ENCODE measurements at places on chromosomes 16 and 17.

DNA sequence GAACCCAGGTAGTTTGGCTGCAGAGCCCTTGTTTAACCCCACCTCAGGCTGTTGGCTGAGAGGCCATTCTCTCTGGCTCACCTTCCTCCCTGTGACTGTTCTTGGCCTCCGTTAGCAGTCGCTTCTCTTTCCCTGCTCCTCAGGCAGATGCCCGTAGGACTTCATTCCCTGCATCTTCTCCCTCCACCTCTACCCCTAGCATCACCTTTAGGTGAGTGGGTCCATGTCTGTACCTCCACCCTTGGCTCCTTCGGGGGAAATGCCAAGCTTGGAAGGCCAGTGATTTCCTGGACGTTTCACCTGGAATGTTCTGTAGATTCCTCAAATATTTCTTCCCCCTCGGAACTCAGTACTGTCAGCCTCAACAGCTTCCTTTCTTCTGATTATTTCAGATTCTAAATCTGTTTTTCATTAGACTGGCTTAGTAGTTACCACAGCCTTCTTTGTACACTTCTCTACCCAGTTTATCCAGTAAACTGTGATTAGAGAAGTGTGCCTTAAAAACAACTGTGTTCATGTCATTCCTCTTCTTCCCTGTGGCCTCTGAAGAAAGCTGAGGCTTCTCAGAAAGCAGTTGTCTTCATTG lies 227.9 kb downstream of the MSI2 start:
- DNase-seq, result no peak

GRCh38 chr16:46606231-46606630 lies 14.9 kb downstream of the SHCBP1 start:
- DNase-seq, result no peak

DNA sequence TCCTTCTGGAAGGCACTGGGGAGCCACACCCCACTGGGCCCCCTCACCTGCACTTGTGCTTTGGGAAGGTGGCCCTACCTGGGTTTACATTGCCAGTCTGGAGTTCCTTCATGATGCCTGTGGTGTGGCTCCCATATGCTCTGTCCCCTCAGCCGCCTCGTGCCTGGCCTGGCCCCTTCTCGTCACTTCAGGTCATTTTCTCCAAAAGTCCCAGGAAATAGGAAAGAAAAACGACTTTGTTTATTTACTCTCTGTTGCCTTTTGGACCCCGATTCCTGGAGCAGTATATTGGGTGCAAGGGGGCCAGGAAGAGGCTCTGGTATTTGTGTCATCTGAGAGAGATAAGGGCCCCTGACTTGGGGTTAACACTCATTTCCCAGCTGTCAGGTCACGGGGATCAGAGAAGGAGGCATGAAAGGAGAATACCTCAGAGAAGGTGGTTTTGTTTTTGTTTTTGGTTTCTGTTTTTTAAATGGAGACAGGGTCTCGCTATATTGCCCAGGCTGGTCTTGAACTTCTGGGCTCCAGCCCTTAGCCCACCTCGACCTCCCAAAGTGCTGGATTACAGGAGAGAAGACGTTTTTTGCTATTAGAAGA lies 4.7 kb downstream of the SOCS3 start:
- no peak for DNase-seq

- no peak for DNase-seq
Measured at GRCh38 chr17:49632201-49632600, 45.7 kb downstream of the SPOP start.

DNA sequence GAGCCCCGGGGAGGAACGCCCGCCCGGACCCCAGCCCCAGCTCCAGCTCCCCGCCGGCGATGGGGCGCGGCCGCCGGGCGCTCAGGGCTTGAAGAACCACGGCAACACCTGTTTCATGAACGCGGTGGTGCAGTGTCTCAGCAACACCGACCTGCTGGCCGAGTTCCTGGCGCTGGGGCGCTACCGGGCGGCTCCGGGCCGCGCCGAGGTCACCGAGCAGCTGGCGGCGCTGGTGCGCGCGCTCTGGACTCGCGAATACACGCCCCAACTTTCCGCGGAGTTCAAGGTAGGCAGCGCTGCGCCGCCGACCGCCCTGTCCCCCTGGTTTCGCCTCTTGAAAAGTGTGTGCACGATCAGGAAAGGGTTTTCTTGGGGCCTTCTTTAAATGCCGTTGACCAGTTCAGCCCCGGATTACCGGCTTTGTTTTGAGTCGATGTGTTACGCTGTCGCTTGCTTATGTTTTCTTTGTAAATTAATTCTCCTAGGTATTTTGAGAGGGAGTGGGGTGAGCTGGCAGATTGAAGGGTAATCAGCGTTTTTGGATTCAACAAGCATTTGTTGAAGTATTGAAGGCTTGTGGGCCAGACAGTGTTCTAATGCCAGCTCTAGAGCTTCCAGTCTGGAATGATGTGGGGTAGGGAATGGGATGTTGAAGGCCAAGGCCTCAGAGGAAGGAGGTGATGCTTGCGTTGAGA lies 681 bp downstream of the USP43 start:
- DNase-seq, result no peak

DNA sequence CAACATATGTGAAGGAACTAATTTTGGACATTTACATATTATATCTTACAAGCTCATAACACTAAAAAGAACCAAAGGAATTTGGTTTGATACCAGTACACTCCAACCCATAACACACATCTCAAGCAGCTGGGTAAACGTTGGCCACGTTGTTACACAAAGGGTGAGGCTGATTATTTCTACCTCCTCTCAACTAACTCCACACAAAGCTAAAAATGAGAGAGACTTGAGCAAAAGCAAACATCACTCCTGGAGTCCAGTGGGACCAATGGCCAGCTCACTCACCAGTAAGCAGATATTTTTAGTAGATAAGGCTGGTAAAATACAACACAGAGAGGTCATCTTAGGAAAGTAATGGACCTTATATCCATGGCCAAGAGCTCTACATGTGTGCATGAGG lies 207.6 kb downstream of the MRTFB start:
- DNase-seq, result no peak

DNA sequence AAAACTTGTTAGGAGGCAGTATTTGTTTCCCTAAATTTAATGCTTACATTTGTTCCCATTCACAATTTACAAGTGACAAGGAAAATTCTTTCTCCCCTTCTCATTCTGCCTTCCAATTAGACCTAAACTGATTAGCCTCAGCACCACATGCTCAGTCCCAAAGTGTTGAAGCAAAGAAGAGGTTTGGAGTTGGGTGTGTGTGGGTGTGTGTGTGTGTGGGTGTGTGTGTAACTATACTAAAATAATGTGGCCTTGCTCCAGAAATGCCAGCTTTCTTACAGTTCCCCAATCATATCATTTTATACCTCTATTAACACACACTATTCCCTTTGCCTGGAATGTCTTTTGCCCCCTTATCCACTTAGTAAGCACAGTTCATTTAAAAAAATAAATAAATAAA lies 6.9 kb upstream of the UTP6 start:
- no peak for DNase-seq

DNA sequence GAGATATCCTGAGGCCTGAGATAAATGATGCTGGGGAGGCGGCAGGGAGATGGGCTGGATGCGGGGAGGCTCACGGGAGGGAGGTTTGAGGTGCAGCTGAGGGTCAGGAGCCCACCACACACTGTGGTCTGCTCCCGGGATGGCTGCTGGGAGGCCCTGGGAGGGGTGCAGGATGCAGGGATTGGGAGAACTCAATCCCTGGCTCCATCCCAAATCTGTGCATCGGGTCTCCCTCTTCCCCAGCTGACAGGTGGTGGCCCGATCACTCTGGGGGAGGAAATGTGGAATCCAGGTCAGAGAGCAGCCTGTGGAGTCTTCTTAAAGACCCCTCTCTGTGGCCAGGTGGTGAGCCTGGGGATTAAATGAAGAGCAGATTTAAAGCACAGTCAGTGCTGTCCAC lies 12.0 kb downstream of the PHB1 start:
- no peak for DNase-seq

GRCh38 chr16:55491691-55492090 lies 12.7 kb downstream of the MMP2 start:
- no peak for DNase-seq

GRCh38 chr17:57861790-57862693 lies 12.2 kb upstream of the MRPS23 start:
- no peak for DNase-seq

DNA sequence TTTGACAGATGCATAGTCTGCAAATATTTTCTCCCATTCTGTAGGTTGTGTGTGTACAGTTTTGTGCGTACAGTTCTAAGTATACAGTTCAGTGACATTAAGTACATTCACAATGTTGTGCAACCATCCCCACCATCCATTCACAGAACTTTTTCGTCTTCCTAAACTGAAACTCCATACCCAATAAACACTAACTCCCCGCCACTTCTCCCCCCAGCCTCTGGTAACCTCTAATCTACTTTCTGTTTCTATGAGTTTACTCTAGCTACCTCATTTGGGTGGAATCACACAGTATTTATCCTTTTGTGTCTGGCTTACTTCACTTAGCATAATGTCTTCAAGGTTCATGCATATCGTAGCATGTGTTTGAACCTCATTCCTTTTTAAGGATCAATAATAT lies 14.3 kb downstream of the PIK3R5 start:
- DNase-seq, result no peak
